Cardiac muscle cell (in vitro differentiated cells and primary cell): ENCODE measurements at places on chromosomes 7 and 10. TPM values are rescaled to one million over a fixed set of nuclear protein-coding genes. Genes with fewer than 3 reads are reported as not detected.

GRCh38 chr7:72405418-72405817, 6.7 kb downstream of the CALN1 start:
- DNase-seq: no peak

GRCh38 chr10:70493660-70494234, 15.2 kb downstream of the PALD1 start:
- DNase-seq: peak; percentile 75

DNA sequence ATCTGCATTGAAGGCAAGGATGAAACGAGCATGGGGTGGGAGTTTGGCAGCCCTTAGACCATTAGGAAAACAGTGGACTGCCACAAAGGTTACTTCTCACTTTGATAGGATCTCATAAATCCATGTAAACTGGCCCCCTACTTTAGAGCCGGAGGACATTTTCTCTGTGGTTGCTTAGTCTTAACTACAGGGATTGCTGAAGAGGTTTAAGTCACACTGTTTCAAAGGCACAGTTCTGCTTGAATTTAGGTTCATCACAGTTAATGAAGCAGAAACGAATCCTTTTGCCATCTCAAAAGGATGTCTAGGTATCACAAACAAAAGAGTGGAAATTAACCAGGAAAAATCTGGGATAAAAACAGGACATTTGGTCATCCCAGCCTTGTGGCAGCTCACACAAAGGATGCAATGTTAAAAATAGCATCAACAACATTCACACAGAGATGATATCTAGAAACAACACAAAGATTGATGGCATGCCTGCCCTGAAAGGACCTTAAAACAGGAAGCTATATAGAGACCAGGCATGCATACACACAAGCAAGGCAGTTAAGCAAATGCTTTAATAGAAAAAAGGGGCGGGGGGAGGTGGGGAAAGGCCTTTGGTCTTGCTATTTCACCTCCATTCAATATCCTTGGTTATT, 74.0 kb downstream of the DOCK4 start:
- DNase-seq: no peak

GRCh38 chr10:126849646-126850045, 55.6 kb upstream of the DOCK1 start:
- DNase-seq: no peak

GRCh38 chr7:20152511-20152910, 64.7 kb downstream of the MACC1 start:
- DNase-seq: no peak

- no peak for DNase-seq
These were observed 669.5 kb upstream of the GHITM start for GRCh38 chr10:83469728-83470331.

Gene MOGAT3
- polyA plus RNA-seq: not detected in 2 replicates

DNA sequence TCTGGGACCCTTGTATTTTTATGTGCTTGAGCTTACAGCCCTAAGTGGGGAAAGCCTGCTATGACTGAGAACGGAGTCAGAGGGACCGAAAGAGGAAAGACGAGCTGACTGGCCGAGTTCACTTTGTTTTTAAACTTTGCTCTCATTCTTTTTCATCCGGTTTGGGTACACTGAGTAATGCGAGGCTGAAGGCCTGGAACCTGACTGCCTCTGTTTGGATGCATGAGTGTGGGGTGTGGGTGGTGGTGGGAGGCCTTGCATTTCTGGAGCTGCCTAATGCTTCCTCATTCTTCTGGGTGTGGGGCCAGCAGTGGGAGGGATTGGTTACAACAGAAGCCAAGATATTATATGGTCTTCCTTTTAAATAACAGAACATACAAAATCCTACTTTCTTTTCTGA, 155.5 kb downstream of the BUB3 start:
- DNase-seq: no peak

- DNase-seq: no peak
These were observed 104.2 kb upstream of the VWC2 start for GRCh38 chr7:49669285-49669684.
